Nephron progenitor cell (in vitro differentiated cells): ENCODE measurements at places on chromosomes 12 and 14.

GRCh38 chr14:41607966-41608663, 1.4 kb downstream of the LRFN5 start:
- DNase-seq = peak; percentile 59

DNA sequence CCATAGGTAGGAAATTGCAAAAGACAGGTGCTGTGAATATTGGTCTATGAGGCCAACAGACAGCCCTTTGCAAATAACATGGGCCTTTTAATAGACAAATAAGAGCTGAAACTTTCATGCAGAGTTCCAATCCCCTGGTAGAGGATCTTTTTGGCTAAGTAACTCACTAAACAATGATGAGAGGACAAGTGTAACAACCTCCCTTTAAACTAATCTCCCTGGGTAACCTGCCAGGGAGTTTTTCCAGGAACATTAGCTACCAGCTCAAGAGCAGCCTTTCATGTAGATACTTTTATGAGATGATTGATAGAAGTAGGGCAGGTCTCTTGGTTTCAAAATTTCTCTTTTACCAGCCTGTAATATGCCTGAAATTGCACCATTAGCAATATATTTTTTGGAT, 13.8 kb upstream of the CACNA1C start:
- DNase-seq = no peak

GRCh38 chr14:74945261-74945851, 10.0 kb downstream of the PGF start:
- DNase-seq = peak; percentile 72

DNA sequence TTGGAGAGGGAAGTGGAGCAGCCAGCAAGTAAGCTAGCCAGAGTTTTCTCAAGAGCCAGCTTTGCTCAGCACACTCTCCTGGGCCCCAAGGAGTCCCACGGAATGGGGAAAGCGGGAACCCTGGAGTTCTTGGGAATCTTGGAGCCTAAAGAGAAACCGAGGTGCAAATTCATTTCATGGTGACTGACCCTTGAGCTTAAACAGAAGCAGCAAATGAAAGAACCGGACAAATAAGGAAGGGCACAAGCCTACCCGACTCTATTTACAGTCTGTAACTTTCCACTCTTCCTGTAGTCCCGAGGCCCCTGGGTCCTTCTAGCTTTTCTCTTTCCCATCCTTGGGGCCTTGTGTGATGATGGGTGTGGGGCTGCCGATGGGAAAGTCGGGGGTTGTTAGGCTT, 18.1 kb upstream of the TIGAR start:
- DNase-seq = no peak

DNA sequence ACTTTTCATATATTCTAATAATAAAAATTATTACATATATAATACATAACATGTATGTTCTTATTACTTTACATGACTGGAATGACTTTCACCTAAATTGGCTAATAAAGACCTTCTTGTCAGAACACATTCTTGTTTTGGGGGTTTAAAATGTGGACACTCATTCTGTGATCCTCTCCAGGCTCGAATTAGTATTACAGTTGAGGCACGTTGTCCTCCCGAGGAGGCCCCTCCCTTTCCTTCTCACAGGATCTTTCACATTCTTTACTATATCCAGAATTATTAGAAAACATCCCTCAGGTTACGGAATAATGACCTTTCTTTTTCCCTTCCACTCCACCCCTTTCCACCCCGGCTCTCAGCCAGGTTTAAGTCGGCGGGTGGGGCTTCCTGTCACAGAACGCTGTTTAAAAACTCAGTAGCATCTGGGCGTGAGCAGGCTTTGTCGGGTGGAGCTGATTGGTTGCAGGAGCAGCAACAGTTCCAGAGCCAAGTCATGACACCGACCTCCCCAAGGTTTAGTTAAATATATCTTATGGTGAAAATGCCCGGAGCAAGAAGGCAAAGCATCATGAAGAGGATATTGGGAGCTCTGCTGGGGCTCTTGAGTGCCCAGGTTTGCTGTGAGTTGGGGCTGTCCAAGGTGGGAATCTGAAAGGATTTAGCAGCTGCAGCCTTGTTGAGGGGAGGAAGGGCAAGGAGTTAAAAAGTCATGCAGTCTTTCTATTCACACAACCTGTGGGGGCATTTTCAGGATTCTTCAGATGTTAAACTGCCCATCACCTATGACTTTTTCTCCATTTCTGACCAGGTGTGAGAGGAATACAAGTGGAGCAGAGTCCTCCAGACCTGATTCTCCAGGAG, 396.7 kb upstream of the OR4E1 start:
- peak; percentile 32 for DNase-seq

GRCh38 chr12:11793921-11794710, 144.6 kb downstream of the ETV6 start:
- DNase-seq = no peak

- peak; percentile 57 for DNase-seq
Measured at GRCh38 chr14:21382886-21383847, 652 bp downstream of the SUPT16H start.

GRCh38 chr14:53153702-53154112, 584 bp upstream of the DDHD1 start:
- no peak for DNase-seq

DNA sequence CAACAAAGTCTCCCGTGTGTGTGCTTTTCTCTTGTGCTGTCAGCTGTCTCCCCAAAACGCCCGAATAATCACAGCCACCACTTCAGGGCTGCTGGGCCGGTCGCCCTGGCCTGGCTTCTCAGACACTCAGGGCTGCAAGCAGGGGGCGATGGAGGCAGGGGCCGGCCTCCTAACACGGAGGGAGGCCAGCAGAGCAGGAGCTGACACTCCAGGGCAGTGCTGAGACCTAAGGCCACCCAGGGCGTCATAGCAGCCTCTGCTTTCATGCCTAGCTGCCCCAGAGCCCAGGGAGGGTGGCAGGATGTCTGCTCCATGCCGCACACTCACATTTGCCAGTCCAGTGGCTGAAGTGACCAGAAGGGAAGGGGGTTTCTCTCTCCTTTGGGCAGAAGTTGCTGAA, 25.6 kb downstream of the STX2 start:
- DNase-seq = no peak

GRCh38 chr12:3672113-3672509, 80.8 kb downstream of the CRACR2A start:
- DNase-seq = no peak

DNA sequence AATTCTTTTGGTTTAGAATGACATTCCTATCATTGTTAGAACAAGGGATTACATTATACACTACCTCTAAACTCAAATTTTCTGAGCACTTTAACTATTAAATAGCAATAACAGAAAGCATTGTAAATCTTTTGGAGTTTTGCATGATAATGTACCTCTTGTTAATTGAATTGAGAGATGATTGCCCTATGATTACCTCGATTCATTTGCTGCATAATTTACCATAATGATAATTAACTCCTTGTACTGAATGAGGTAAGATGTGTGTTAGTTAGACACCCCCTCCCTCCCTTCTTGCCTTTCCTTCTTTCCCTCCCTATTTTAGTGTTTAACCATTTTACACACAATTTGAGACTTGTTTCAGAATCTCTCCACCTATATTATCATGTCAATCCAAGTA, 469.2 kb downstream of the DIO2 start:
- no peak for DNase-seq

DNA sequence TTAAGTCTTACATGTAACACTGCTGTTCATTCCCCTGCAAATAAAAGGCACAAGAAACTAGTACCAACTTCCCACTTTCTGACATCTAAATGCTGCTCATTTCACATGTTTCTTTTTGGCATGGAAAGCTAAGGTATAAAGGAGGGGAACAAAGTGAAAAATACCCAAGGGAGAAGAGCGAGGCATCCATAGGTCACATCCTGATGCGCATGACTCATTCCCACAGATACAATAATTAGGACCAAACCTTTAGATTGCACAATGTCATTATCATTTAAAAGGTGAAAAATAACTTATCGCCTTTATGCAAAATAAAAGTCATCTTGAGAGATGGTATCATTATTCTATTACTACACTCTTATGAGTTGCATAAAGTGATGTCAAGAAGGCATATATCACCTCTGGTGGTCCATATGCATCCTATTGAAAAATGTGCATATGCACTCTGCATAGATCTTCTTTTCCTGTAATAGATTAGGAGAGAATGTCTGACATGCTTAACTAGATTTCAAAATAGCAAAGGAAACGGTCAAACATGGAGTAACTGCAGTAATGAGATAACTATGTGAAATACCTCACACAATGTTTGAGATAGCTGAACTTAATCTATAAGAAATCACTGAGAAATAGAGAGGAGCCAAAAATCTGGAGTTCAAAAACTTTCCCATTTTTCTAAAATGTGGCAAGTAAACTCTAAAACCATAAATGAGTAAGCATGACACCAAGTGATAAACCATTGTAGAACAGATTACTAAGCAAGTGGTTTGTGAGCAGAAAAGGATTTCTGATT, 382.5 kb upstream of the TMTC1 start:
- DNase-seq = no peak

DNA sequence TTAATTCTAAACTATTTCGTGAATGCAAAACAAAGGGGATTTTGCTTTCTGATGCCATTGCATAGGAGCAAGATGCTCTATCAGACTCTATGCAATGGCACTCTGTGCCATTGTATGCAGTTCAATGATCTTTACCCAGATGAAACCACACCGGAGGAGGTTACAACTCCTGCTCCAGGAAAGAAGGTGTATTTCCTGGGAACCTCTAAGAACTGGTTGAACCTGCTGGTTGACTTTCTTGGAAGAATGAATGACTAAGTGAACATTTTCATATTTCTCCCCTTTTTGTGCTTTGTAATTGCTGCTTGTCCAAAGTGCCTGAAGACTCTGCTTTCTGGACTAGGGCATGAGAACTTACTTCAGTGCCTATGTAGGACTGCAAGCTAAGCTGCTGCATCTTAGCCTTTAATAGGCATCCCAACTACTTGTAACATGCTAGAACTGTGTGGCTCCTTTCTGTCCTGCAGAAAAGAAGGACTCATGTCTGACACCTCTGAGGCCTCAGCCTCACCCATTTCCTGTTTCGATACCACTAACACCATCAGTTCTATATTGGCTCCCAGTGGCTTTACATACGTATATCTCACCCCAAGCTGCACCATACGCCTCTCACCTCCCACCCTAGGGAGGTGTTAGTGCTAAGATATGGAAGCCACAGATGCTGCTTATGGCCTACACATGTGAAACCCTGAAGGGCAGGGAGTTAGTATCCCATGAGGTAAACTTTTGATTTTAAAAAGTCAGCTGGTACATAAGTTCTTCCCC, 193.5 kb upstream of the CNOT2 start:
- no peak for DNase-seq

GRCh38 chr14:74207943-74208342, 31.3 kb upstream of the VSX2 start:
- no peak for DNase-seq

- no peak for DNase-seq
Measured at GRCh38 chr12:124687174-124687902, 119.9 kb upstream of the NCOR2 start.

DNA sequence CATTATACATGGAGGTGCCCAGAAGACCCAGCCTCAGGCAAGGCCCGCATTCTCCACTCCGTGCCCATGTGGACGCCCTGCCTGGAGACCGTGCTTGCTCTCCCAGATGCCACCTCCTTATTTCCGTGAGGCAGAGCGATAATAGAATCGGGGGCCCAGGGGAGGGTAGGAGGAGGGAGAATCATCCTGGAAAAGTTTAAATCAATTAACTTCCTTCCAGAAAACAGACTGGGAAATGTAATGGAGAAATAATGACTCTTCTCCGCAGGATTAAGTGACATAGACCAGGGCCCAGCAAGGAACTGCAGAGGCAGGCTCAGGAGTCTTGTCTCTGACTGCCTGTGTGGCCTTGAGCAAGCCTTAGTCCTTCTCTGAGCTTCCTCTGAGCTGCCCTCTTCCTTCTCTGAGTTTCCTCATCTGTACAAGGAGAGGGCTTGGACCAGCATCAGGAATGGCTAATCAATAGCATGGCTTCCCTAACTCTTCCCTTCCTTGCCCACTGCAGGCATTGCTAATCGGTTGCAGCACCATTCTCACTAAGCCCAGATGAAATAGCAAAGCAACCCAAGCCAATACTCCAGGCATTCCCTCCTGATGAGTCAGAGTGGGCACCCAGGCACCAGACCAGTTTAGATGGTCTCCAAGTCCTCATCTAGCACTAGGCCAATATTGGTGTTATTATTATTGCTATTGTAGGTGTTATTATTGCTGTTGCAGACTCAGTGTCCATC, 11.3 kb upstream of the FAM222A start:
- no peak for DNase-seq

- DNase-seq = no peak
Measured at GRCh38 chr12:74292351-74293194, 245.1 kb upstream of the ATXN7L3B start.

- DNase-seq = no peak
Measured at GRCh38 chr14:95815226-95815690, 61.4 kb upstream of the TUNAR start.

DNA sequence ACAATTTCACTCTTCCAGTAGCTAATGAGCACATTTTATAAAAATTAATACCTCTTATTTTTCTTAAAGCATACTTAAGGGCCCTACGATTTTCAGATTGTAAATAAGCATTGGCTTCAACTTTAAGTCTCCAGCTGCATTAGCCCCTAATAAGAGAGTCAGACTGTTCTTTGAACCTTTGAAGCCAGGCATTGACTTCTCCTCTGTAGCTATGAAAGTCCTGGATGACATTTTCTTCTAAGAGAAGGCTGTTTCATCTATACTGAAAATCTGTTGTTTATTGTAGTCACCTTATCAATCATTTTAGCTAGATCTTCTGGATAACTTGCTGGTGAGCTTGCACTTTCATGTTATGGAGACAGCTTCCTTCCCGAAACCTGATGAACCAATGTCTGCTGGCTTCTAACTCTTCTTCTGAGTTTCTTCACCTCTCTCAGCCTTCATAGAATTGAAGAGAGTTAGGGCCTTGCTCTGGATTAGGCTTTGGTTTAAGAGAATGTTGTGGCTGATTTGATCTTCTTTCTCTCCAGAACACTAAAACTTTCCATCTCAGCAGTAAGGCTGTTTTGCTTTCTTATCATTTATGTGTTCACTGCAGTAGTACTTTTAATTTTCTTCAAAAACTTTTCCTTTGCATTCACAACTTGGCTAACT, 377.1 kb upstream of the RGS6 start:
- no peak for DNase-seq

DNA sequence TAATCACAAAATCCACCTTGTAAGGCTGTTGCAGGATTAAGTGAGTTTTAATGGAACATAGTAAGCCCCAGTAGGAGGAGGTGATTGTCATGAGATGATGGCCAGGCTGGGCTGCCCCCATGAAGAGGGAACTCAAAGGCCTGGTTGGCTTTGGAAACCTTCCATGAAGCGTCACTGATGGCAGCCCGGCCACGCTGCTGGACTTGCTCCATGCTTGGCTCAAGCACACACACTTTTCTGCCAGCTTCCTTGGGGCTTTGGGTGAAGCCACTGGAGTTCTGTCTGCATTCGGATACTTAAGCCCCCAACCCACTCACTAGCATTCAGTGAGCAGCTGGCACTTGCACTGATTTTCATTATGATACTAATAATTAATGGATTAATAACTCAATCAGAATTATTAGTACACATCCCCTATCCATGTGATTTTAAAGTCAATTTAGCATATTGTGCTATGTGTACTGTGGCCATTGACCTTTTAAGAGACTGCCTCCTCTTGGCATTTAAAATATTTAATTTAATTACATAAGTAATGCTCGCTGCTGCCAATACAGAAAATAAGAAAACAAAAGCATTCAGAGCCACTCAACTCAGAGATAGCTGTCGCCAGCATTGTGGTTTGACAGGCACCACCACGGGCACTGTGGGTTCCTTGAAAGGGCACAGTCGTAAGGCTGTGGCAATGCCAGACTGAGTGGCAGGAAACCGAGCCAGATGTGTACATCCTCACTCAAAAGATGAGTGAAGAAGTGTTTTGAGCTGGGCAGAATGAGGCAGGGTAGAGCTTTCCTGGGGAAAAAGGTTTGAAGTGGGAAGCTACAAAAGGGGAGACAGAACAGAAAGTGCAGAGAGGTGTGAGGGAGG, 15.9 kb downstream of the KRT85 start:
- no peak for DNase-seq
